ENCODE measurements at places on chromosomes 4 and X.

- no peak for DNase-seq
These were observed 37.3 kb upstream of the GUCY1A1 start for GRCh38 chr4:155629183-155629825.

- no peak for DNase-seq
These were observed 78.6 kb upstream of the LDB2 start for GRCh38 chr4:16977081-16977480.

GRCh38 chrX:12138361-12139313, at the start of gene FRMPD4:
Gene FRMPD4 (plus strand): TSS chrX:12138473. CDS start chrX:12138972, 499 bp downstream.
- peak; percentile 61 for DNase-seq

DNA sequence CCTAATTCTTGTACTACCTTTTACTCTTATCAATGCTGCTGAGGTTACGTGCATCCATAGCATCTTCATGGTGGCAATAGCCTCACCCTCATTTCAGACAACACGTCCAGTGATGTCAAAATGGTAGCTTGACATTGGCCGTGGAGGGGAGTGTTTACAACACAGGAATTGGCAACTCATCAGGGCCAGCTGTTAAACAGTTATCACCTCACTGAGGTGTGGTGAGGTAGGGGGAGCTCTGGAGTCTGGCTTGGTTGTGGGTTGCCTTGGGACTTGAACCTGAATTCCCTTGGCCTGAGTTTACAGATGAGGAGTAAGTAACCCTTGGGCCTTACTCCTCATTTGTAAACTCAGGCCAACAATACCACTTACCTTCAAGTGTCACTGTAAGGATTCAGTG, 10.4 kb downstream of the SASH3 start:
- DNase-seq = no peak

- DNase-seq = no peak
These were observed 92.2 kb upstream of the TRIM2 start for GRCh38 chr4:153112041-153112441.

DNA sequence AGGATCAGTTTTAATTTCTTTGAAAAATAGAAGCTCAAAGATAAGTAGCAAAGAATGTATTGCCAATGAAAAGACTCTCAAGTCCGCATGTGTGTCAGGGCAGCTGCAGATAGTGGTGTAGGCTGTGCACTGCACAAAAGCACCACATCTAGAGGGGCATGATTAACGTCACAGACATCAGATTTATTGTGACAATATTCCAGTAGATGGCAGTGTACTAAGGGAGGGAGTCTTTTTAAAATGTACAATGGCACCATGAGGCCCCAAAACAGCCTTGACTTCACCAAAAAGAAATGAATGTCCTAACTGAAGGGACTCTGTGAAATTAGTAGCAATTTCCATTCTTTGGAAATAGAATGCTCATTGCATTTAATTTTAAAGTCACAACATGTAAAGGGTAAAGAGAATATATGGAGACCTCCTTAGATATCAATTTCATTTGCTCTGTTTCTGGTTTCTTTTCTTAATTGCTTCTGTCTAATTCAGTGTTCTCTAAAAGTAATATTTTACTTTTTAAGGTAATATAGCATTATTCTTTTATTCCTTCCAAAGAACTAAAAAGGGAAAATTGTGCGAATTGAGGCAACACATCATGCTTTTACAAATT, 98.4 kb downstream of the ZNF827 start:
- no peak for DNase-seq
